ENCODE measurements at places on chromosomes 13 and 19.

- DNase-seq: no peak
Observed at GRCh38 chr19:50826492-50827240, 3.1 kb upstream of the KLK1 start.

- DNase-seq: no peak
Observed at GRCh38 chr19:14116918-14117578, 514 bp downstream of the PRKACA start.

- no peak for DNase-seq
Observed at GRCh38 chr19:6501740-6502648, at the start of gene TUBB4A. TSS of gene TUBB4A (minus strand) at chr19:6502309. CDS start at chr19:6502212, 97 bp downstream.

GRCh38 chr13:72507416-72508199 lies 219.8 kb downstream of the MZT1 start:
- DNase-seq: no peak

GRCh38 chr13:32737679-32738078 lies 151.4 kb downstream of the PDS5B start:
- DNase-seq: no peak

DNA sequence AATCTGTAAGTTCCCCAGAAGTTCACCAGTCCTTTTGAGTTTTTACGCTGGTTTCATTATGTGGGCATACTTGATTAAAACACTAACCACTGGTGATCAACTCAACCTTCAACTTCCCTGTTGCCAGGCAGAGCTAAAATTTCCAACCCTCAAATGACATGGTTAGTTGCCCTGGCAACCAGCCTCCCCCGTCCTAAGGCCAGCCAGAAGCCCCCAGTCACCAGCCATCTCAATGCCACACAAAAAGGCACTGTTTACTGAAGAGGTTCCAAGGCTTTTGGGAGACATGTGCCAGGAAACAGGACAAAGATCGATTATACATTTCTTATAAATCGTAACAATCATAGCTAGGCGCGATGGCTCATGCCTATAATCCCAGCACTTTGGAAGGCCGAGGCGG lies 1.6 kb downstream of the ZNF649 start:
- DNase-seq: no peak

DNA sequence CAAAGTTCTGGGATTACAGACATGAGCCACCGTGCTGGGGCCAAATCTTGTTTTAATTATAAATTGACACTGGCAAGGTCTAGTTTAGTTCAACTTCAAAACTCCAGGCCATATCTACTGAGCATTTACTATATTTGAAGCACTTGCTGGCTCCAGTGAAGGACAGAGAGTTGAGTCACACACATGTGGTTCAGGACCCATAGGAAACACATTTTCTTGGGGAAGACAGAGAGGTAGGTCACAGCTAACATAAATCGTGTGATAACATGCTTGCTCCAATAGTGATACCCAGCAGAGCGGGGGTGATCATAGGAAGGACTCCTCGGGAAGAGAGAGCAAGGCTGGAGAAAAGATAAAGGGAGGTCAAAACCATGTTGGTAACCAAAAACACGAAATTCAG lies 170.6 kb upstream of the TSC22D1 start:
- no peak for DNase-seq

DNA sequence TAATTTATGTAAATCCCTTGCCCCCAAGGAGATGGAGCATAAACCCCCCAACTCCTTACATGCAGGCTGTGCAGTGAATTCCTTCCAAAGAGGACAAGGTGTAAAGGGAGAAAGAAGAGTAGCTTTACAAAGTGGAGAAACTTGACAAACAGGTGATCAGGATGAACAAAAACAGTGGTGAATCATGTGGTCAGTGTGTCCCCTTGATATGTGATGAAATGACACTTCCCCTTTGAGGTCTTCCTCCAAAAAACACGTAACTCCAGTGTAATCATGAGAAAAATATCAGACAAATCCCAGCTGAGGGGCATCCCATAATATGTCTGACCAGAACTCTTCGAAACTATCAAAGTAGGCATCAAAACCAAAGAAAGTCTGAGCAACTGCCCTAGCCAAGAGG lies 29.5 kb upstream of the AKT2 start:
- no peak for DNase-seq

- DNase-seq: no peak
Observed at GRCh38 chr19:42154471-42155323, 22.5 kb upstream of the POU2F2 start.

GRCh38 chr19:17489392-17490030 lies 19.2 kb downstream of the SLC27A1 start:
- no peak for DNase-seq

DNA sequence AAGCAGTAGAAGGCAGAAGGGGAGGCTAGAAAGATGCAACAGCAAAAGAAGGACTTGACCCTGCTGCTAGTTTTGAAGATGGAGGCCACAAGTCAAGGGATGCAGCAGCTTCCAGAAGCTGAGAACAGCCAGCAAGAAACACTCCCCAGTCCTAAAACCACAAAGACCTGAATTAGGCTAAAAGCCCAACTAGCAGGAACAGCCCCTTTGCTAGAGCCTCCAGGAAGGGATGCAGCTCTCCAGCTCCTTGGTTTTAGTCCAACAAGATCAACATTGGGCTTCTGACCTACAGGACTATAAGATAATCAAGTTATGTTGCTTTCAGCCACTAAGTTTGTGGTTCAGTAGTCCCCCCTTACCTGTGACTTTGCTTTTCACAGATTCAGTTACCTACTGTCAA lies 10.5 kb upstream of the LATS2 start:
- no peak for DNase-seq

- no peak for DNase-seq
Observed at GRCh38 chr13:112683581-112683980, 6.3 kb upstream of the ATP11A start.

DNA sequence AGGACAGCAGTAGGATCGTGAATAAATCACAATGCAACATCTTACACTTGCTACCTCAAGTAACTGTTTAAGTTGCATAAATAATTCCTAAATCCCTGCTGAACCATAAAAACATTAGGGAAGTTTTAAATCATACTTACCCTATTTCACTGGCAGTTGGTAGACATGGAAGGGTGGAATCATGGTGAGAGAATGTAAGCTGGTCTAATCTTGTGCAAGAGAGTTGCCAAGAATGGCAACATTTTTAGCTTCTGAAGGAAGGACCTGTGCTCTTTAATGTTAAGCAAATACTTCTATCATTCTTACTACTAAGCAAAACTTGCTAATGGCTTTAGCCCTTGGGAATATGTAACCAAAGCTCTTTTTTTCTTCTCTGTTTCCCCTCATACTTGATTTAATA lies 46.8 kb downstream of the MTUS2 start:
- DNase-seq: no peak

DNA sequence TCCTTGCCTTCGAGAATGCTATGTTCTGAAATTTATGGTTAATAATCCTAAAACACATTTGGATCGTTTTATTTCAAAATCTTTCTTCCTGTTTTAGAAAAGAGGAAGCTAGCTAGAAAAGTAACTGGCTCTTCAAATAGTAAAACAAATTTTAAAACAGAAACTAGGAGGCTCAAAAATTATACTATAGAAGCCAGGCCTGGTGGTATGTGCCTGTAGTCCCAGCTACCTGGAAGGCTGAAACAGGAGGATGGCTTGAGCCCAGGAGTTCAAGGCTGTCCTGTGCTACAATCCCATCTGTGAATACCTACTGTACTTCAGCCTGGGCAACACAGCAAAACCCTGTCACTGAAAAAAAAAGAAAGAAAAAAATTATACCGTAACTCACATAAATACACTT lies 57.9 kb downstream of the ELF1 start:
- DNase-seq: no peak

DNA sequence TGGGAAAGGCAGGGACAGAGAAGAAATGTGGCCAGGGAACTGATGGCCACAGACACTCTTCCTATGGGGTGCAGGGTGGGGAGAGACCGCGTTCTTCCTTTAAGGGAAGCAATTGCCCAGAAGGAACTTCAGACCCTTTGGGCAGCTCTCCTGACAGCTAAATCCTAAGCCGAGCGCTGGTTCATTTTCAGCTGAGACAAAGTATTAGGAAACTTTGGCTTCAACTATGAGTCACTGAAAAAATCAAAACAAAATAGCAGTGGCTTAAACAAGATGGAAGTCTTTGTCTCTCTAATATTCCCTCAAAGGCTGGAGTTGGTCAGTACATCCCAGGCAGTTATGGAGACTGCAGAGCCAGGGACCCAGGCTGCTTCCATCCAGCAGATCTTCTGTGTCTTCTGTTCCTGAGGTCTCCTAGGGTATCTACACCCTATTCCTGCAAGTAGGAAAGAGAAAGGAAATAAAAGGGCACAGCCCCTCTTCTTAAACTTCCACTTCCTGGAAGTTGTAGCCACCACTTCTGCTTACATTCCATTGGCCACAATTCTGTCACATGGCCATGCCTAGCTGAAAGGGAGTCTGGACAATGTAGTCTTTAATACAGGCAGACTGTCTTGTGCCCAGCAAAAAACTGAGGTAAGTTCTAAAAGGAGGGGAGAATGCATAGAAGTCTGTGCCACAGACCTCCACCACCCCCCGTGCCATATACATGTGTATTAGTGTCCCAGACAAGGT lies 163.5 kb downstream of the KATNAL1 start:
- no peak for DNase-seq

DNA sequence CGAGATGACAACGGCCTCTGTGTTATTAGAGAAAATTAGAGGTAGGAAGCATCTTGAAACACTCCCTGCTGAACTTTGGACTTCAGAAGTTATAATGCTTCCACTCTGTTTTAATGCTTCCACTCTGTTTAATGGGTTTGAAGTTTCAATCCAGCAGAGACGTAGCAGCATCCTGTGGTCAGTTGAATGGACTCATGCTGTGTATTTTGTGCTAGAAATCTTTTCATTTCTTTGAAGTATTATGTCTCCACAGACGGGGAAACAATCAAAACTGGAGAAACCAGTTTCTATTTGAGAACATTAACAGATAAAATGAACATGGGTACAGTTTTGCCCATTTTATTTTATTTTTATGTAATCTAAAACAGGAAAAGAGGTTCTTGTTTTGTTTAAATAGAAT lies 1736.2 kb downstream of the SLITRK5 start:
- no peak for DNase-seq

- no peak for DNase-seq
Observed at GRCh38 chr13:49058761-49059160, 83.0 kb downstream of the FNDC3A start.

GRCh38 chr13:109166804-109167203 lies 537.4 kb downstream of the MYO16 start:
- no peak for DNase-seq

GRCh38 chr19:409516-410242 lies 732 bp upstream of the C2CD4C start:
- no peak for DNase-seq

- DNase-seq: no peak
Observed at GRCh38 chr19:12411893-12412292, 10.8 kb upstream of the ZNF799 start.

DNA sequence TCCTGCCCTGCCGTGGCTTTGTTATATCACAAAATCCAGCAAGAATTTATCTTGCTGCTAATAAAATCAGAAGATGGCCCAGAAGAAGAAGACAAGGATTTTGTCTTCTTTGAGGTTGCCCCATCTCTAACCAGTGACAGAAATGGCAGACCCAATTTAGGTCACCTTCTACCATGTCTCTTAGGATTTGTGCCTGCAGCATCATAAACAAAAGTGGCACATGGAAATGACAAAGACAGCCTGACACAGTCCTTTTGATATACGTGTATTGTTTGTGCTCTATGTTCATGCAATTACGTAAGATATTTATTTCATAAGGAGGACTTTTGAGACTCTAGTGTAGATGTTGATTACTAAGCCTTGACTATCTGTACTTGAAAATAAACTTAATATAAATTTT lies 135.9 kb upstream of the TMTC4 start:
- DNase-seq: no peak

DNA sequence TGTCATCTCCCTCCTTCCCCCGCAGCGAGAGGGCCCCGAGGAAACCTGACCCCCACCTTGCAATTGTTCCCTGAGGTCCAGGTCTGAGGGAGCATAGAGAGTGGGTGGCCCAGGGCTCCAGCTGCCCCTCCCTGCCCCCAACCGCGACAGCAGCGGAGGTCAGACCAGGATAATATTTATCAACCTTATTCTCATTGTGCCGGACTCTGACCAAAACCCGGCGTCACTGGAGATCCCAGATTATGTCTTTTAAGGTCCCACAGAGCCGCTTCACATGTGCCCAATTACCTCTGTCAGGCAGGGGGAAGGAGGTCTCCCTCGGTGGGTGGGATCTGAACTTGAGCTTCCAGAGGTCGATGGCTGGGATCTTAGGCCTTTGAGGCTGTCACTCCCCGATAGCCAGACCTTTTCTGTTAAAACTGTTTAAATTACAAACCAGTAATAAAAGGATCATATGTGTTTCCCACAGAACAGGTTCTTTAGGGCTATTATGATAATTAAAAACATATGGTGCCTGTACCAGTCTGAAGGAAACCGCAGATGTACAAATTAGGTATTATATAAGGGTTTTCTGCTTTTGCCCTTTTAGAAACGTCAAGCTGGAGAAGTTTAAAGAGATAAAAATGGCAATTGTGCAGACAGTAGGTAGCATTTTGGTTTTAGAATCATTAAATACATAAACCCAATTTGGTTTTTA lies 195.5 kb downstream of the ZNF536 start:
- DNase-seq: no peak

DNA sequence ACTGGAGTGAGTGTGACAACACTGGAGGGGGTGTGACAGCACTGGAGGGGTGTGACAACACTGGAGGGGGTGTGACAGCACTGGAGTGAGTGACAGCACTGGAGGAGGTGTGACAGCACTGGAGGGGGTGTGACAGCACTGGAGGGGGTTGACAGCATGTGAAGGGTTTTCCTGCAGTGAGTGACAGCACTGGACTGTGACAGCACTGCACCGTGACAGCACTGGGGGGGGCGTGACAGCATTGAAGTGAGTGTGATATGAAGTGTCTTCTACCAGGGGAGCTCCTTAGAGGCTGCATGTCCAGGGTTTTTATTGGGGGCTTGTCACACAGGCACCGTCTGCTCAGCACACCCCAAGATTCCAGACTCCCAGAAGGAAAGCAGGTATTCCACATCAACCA lies 274.8 kb downstream of the TEX29 start:
- DNase-seq: no peak

GRCh38 chr13:101520672-101521071 lies 68.2 kb downstream of the ITGBL1 start:
- DNase-seq: no peak

- no peak for DNase-seq
Observed at GRCh38 chr13:31372454-31372853, 172.7 kb downstream of the B3GLCT start.

GRCh38 chr19:11018763-11019162 lies 57.9 kb downstream of the SMARCA4 start:
- no peak for DNase-seq
